Naive thymus-derived CD8-positive, alpha-beta T cell (primary cell): ENCODE measurements at places on chromosomes 1 and 21. TPM values are rescaled to one million over a fixed set of nuclear protein-coding genes. Genes with fewer than 3 reads are reported as not detected.

GRCh38 chr1:154657556-154657955 is 49.6 kb upstream of the ADAR start:
- no peak for DNase-seq

DNA sequence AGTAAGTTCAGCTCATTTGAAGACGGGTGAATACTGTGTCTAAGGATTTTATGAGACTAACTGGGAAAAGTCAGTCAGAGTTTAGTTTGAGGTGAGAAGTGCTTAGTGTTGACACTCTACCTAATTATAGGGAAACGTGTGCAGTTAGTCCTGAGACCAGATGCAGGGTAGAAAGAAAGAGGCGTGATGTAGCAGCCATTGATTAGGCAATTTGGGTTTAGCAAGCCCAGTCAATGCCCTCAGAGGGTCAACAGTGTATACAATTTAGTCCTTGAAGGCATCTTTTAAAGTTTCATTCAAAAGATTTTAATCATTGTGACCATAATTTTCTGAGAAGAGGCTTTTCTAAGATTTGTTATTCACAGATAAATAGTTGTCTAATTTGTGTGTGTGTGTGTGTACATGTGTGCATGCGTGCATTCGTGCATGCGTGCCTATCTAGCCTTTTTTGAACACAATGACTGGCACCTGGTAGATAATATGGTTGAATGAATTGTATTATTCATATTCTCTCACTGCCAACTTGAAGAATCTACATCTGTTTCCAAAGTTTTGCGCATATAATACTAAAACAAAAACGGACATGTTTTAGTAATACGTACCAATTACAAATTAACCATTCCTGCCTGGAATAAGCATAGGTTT is 332.9 kb downstream of the SRGAP2C start:
- DNase-seq = no peak

GRCh38 chr1:959731-960362 is 537 bp upstream of the KLHL17 start:
- no peak for DNase-seq

DNA sequence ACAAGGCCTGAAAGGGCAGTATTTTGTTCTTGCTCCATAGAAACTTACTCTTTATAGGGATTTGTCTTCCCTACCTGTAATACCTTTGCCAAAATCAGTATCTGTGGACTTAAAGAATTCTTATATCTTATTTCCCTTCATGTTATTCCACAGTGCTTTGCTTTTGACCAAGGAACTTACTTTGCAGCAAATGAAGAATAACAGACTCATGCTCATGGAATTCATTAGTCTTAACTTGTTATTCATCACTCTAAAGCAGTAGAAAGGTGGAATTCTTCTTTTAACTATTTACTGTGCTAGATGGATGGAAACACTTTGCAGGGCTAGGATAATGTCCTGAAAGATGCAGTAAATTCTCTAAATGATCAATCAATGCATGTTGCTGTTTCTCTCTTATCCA is 45.9 kb downstream of the DUSP10 start:
- DNase-seq = no peak

DNA sequence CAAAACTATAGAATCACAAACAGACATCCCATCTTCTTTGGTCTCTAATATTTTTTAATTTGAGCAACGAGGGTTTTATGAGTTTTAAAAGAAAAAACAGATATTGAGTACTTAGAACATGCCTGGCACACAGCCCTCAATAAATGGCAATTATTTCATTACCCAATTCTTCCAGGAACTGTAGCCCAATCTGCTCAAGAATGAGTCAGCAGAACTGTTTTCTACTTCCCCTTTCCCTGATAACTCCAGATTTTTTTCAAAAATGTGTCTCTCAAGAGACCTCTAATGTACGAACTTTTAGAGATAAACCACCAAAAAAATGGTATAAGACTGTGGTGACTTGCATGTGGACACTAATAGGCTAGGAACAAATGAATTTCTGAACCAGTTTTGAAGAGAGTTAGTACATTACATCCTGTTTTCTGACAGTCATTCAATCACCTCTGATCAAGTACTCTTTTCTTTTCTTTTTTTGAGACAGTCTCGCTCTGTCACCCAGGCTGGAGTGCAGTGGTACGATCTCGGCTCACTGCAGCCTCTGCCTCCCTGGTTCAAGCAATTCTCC is 11.5 kb downstream of the ABL2 start:
- DNase-seq = no peak

GRCh38 chr21:15441060-15441493 is 288.7 kb upstream of the USP25 start:
- no peak for DNase-seq

- DNase-seq = no peak
Measured at GRCh38 chr1:112296908-112297307, 99.1 kb upstream of the CTTNBP2NL start.

DNA sequence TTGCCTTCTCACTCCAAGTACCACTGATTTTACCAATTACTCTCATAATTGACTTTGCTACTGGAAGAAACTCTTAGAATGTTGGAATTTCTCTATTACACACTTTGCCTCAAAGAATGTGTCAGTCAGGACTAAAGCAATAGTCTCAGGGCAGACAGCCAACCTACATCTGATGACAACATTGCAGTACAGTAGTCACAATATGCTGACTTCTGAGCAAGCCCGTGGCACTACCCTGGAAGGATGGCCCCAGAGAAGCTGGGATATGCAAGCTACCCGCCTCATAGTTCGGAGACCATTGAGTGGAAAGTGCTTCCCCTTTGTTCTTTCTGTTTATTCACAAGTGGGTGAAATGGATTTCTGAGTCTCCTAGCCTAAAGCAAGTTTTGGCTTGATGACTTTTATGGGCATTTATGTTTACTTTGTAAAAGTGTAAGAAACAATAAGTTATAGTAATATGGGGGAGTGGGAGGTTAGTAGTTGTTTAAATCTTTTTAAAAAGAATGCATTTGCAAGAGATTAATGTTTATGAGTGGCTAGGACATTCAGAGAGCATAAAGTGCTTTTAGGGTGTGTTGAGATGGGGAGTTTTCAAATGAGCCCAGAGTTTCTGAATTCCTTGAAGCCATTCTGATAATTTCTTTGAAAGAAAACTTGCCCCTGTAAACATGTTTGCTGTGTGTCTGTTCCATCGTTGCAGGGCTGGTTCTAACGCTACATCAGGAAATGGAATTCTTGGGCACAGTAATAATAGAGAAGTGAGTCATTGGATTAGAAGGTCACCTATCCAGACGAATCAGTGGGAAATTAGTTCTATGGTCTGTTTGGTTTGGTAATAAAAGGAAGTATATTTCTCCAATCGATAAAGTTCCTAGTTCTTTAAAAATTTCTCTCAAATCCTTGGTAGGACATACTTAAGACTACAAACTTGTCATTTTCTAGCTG is 63.8 kb downstream of the LMO4 start:
- no peak for DNase-seq

HAPLN2 gene
- 0.58 TPM for total RNA-seq

DNA sequence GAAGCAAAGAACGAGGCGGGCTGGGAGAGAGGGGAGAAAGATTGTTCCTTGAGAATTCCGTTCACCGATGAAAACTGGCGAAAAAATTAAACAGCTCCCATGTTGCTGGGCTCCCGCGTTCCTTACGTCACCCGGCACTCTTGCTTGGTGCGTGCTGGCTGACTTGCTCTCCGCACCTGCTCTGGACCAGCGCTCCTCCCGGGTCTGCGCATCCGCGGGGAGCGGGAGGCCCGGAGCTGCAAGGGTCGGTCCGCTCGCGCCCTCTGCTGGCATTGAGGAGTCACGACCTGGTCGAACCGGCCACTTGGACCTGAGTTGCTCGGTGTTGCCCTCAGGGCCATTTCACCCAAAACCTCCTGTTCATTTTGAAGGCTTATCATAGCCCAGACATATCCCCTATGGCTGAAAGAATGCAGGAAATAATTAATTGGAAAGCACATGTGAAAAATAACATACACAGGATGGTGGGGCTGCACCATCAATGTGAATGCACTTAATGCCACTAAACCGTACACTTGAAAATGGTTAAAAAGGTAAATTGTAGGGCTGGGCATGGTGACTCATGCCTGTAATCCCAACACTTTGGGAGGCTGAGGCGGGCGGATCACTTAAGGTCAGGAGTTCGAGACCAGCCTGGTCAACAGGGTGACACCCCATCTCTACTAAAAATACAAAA is 98.9 kb upstream of the BACE2 start:
- DNase-seq = peak; percentile 56

KCNK1 gene
- total RNA-seq = not detected

DNA sequence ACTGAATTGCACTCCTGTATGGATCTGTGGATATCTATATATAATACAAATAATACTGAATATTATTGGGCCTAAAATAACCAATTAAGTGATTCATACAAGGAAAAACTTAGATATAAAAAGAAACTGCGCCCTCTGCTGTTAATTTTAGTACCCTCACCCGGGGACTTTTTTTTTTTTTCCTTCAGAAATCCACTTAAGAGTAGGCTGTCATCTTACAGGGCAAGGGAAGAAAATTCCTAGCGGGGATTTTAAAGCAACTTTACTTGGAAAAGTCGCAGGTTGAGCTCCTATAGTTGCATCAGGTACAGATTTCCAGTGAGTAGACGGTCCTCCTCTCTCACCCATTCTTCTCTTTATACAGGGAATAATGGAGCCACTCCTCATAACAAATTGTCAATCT is 1.3 kb downstream of the NTNG1 start:
- DNase-seq = no peak

DNA sequence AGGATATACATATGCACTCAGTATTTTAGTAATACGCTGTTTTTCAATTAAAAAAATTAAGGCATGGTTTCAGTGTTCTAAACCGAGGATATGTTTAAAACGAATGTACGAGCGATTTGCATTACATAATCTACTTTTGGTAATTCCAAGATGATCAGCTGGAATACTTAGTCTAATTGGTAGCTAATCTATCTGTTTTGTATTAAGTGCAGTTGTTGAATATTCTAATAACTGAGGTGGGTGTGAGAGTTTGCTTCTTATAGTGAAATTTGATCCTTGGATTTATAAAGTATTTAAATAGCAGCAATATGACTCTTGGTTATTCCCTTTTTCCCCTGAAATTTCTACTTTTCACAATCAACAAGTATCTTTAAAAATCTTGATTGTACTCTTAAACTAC is 1.3 kb downstream of the RNF2 start:
- no peak for DNase-seq

GPA33 gene
- 13.4 TPM for total RNA-seq

RBP7 gene
- not detected for total RNA-seq

- no peak for DNase-seq
Measured at GRCh38 chr21:30234643-30235042, 18.7 kb upstream of the CLDN8 start.

- DNase-seq = no peak
Measured at GRCh38 chr1:4974981-4975685, 320.7 kb downstream of the AJAP1 start.

DNA sequence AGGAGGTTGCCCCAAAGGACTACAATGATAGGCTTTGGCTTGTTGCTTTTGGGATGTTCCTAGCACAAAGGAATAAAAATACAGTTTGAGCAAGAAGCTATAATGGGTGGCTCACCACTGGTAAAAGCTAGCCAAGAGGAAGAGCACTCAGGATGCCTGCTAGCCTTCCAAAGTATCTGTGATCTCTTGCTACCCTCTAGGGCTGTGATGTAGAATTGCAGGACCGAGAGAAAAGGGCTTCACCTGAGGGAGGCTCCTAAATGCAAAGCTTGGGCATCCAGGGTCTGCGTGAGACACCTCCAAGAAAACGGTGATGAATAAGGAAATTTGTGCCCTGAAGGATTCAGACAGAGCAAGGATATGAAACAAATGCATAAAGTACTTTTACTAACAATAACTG is 17.7 kb downstream of the IVL start:
- no peak for DNase-seq

- DNase-seq = peak; percentile 82
Measured at GRCh38 chr1:171741872-171742576, at the start of gene VAMP4. VAMP4 (minus strand) TSS chr1:171742065; CDS start chr1:171738414, 3,651 bp downstream.

GRCh38 chr1:170273291-170274130 is 127.8 kb downstream of the NTMT2 start:
- DNase-seq = no peak

NTNG1 gene
- not detected for total RNA-seq

GRCh38 chr1:87318056-87318650 is 10.5 kb upstream of the LMO4 start:
- no peak for DNase-seq

DNA sequence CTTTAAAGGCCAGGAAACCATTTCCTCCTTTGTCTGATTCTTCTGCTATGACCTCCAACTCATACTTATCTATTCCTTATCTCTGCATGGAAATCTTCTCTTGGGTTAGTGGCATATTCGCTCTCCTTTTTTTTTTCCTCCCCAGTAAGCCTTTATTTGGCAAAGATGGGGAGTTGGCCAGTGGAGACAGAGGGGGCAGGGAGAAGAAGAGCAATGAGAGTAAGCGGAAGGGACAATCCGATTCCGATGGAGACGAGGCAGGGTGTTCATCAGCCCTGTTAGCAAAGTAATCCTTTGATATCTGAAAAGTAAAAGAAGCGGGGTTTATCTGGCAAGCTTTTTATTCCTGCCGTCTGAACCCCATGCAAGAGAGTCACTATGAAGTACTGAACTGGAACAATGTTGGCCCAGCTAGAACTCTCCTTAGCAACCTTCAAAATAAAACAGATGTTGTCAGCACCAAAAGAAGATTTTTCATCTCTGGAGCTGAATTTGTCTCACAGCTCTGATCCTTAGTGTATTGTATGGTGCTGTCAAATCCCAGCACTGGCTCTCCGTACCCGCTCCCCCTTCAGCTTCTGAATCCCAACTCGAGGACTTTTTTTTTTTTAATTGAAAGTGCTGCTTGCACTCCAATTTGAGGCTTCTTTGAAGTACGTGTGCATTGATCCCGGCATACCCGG is 40.9 kb downstream of the PTGFRN start:
- DNase-seq = no peak

DNA sequence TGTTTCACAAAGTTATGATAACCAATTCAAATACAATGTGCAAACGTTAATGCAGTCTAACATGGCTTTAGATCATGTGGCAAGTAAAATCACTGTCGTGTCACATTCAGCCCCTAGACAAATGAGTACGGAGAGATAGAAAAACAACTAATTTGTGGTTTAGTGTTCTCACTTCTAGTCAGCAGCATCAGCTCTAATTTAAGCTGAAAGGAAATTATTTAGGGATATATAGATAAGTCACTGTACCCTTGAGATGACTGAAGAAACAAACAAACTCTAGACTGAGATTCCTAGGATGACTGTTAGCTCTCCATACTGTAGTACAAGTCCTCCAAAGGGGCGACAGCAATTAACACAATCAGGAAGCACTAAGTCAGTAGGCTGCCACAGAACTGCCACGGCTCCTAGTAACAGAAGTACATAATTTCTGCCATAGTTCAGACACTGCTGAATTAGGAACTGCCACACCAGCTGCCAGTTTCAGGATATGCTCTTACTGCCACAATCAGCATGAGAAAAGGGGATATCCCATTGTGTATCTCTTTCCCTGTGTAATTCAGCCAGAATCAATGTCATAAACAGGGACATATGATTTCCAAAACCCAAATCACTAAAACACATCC is 150.4 kb upstream of the NEGR1 start:
- no peak for DNase-seq

GRCh38 chr21:38399103-38399502 is 99.2 kb downstream of the ERG start:
- no peak for DNase-seq

GRCh38 chr1:109959974-109960744 is 24.4 kb upstream of the AHCYL1 start:
- no peak for DNase-seq

TMEM82 gene
- not detected for total RNA-seq
